Stimulated activated naive B cell treated with anti-CD40 and anti-IgM and Interleukin-4, amounts not matched to agents 10 μg/mL and 1 μg/mL and 100 μg/mL, for 72 hours (primary cell): ENCODE measurements at places on chromosomes 1 and 21.

DNA sequence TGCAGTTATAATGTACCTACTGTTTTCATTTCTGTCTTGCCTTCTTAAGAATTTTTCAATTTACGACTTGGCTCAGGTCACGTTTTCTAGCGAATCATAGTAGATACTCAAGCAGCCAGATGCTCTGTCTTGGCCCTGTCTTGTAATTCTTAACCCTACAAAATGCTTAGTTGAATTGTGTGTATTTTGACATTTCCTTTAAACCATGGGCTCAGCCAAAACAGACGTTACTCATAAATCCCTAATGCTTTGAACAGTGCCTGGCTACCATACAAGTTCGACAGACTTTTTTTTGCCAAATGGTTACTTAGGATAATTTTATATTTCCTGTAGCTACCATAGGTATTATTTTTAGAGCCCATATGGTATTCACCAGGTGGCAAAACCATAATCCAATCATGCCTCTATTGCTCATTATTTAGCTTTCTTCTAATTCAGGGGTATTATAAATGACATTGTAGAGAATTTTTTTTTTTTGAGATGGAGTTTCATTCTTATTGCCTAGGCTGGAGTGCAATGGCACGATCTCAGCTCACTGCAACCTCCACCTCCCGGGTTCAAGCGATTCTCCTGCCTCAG is 54.3 kb downstream of the KCNK1 start:
- no peak for DNase-seq

GRCh38 chr1:157487504-157487903 is 64.8 kb downstream of the FCRL5 start:
- no peak for DNase-seq

DNA sequence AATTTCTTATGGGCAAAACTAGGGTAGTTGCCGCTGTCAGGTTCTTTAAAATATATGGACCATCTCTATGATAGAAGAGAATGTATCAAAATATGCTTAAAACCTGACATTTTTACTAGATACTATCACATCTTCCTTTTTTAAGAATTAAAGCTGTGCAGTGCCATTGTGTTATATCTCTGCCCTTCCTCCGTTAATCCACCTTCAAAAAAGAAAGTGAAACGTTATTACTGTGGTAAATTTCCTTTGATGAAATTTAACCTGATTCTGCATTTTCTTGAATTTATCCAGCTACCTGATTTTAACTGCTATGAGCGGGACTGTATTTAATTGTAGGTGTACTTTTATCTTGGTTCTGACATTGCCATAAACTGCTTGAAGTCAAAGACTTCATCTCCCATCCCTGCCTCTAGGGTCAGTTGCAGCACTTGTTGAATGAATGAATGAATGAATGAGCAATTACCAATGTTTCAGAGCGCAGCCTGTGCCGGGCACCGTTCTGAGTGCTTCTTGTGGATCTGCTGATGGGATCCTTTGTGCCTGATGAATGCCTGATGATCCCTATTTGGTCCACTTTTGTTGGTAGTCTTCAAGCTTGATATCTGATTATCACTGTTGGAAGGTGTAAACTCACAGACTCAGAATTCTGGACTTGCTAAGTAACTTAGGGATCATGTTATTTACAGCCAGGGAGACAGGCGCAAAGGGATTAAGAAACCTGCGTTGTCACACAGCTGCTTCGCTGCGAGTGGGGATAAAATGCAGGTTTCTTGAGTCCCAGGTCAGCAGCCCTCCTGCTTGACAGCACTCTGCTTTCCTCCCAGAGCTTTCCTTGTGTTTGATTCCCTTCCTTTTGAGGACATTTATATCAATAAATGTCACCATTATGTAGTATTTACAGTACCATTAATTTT is 30.1 kb downstream of the SMYD2 start:
- DNase-seq = no peak

- no peak for DNase-seq
Observed at GRCh38 chr1:190067592-190067991, 410.1 kb downstream of the BRINP3 start.
